NCI-H510A (cell line): ENCODE measurements at places on chromosomes 16 and 17.

DNA sequence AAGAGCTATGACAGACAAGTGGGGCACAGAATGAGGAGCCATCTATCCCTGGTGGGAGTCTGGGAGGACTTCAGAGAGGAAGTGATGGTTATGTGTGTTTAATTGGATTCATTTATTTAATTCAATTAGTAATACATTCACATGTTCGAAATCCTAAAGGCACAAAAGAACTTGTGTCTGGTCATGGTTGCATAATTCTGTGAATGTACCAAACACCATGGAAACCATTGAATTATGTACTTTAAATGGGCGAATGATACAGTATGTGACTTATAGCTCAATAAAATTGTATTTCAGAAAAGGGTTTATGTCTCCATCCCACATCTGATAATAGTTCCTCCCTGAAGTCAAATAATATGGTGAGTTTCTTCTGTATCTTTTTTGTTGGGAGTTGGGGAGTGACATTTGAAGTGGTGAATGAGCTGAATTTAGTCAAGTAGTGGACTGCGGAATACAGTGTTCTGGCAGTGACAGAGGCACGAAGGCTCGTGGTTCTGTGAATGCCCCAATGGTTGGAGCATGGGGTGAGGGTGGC, 19.8 kb upstream of the G6PC1 start:
- no peak for DNase-seq

DNA sequence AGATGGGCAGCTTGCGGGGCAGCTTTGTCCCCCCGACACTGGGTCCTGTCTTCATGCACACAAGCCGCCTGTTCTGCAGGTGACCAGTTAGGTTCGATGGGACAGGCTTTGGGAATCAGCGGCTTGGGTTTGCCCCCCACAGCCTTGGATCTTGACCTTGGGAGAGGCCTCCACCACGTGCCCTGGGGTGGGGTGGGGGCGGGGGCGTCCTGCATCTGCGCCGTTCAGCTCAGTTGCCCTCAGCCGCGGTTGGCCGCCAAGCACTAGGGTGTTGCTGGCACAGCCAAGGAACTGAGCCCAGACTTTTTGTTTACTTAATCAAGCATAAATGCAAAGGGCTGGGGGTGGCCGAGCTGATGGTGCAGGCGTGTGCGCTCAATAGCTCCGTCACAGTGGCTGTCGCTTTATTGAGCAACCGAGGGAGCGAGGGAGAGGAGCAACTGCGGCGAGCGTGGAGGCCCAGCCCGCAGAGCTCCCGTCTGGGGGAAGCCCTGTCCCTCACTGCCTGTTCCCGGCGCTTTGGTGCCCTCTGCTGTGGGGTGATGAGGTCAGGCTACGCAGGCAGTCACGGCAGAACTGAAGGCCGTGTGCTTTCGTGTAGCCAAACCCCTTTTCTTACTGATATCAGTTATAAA, 33.9 kb downstream of the JPH3 start:
- peak; percentile 33 for DNase-seq

DNA sequence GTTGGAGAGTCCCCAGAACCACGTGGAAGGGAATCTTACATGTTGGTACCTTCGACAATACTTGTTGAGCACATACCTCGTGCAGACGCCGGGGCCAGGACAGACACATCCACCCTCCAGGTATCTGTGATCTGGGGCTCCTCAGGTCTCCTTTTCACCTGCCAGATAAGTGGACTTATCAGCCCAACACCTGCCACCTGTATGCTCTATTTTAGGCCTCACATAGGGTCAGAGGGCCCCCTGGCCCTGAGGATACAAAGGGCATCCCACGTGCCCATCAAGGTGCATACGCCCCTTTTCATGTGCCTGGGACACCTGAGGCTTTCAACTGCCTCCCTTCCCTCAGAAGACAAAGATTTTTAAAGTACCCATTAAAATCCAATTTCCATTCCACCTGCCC, 212.7 kb downstream of the MRTFB start:
- DNase-seq: no peak

DNA sequence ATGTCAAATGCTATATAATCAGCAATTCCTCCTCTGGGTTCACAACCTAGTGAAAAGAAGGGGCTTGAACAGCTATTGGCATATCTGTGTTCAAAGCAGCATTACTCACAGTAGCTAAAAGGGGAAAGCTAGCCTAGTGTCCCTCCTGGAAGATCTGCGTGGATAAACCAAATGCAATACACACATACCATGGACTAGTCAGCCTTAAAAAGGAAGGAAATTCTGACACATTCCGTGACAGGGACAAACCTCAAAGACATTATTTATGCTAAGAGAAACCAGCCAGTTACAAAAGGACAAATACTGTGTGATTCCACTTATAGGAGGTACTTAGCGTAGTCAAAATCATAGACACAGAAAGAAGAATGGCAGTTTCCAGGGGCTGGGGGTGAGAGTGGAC, 90.1 kb downstream of the XYLT1 start:
- DNase-seq: no peak

DNA sequence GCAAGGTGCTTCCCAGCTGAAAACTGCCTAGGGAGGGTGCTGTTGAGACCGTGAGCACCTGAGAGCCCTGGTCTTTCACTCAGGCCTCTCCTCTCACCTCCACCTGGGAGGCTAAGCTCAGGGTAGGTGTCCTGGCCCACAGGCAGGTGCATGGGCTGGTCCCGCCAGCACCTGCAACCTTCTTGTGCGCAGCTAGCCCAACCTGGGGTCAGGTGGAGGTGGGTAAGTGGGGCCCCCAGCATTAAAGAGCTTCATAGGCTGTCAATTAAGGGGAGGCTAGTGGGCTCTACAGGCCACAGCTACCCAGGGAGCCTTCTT, 8.7 kb downstream of the ADCY7 start:
- DNase-seq: no peak

DNA sequence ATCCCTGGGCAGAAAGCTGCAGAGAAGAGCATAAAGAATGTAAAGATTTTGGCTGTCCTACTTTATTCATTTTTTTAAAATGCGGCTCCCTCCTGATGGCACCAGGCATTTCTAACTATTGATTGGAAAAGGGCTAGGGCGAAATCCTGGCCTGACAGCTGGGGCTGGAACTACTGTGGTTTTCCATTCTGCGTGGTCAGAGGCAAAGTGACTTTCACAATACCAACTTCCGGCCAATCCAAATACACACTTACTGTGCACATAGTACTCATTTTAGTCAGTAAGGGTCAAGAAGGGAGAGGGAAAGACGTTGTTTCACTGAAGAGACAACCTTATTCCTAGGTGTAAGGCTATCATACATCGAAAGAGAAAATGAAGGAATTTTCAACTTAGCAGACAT, 113.8 kb upstream of the PMFBP1 start:
- no peak for DNase-seq

DNA sequence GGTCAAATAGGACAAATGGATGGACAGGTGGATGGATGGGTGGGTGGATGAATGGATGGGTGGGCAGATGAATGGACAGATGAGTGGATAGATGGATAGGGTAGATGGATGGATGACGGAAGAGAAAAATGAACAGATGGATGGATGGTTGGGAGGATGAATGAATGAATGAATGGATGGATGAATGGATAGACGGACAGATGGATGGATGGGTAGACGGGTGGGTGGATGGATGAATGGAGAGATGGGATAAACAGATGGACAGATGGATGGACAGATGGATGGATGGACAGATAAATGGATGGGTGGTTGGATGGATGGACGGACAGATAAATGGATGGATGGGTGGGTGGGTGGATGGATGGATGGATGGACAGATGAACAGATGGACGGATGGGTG, 232.8 kb downstream of the GRIN2A start:
- no peak for DNase-seq

- no peak for DNase-seq
Observed at GRCh38 chr16:63998-64913, 8.2 kb downstream of the RHBDF1 start.

DNA sequence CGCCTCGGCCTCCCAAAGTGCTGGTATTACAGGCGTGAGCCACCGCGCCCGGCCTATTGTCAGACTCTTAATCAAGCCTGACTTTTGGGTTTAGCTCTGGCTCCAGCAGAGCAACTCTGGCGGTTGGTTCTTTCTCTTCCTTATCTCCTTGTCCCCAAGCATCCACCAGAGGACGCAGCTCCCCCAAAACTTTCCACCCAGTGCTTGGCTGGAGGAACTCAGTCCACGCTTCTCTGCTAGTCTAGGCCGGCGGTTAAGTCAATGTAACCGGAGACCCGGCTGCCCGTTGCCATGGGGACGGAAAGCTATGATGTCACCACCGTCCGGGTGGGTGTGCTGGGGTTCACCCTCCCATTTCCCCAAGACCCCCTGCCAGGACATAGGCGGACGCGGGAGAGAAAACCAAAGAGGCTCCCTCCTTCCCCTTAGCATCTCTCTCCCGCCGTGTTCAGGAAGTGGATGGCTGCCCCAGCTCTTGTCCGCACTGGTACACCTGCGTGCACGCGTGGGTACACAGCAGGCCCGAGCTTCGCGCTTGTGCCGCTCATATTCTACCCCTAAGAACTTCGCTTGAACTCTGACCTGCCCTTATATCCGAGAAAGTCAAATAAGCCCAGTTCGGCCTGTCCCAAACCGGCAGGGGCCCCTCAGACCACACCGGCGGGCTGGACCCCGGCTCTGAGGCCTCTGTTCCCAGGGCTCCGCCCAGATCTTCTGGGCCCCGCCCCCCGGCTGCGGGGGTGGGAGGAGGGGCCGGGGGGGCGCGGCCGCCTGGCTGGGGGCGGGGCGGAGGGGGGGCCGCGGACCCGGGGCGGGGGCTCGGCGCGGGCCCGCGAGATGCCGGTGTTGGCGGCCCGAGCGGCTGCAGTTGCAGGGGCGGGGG, at the start of gene RND2:
TSS of gene RND2 (plus strand) at position 825 of the 883 bp plus-strand sequence. CDS start 117 bp downstream, outside the sequence.
- DNase-seq: peak; percentile 78

- DNase-seq: no peak
Observed at GRCh38 chr16:27703545-27703944, 153.6 kb downstream of the KATNIP start.

DNA sequence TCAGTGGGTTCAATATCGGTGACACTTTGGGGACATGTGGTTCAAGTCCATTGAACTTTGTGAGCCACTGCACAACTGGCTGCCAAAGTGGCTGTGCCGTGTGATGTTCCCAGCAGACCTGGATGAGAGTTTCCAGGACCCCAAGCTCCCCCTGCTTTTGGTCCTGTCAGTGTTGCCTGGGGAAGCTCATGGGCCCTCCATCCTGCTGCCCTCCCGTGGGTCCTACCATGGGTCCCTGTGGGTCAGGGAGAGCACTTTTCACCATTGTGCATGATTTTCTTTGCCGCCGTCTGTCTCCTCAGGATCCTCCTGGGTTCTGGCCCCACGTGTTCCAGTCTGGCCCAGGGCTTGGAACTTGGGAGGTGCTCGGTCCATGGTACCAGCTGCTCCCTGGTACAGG, 38.1 kb downstream of the LGALS9 start:
- DNase-seq: no peak

DNA sequence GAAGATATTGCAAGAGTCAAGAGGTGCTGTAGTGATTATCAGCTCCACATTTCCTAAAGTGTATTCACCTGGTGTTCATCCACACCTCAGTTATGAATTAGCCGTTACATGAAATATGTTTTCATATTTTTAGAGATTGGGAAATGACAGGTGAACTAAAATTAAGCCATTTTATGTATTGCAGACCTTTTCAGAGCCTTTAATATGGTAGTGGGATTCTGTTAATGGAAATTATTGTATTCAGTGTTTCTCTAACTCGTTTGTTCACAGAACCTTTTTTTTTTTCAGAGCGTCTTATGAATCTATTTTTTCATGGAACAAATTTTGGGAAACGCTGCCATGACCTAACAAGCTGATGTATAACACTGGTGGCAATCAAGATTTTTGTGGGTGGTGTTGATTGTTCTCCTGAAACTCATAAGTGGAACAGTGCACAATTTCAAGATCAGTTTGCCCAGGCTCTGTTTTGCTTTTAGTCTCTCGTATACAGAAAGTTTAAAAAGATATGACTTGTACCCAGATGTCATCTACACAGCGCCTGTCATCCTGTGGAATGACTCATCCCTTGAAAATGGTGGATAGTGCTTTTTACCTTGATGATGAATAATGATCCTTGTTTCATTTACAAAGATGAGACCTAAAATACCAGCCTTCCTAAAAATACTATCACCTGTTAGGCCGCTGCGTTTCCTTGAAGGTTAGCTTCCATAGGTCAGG, 88.8 kb downstream of the ARHGAP44 start:
- DNase-seq: no peak

DNA sequence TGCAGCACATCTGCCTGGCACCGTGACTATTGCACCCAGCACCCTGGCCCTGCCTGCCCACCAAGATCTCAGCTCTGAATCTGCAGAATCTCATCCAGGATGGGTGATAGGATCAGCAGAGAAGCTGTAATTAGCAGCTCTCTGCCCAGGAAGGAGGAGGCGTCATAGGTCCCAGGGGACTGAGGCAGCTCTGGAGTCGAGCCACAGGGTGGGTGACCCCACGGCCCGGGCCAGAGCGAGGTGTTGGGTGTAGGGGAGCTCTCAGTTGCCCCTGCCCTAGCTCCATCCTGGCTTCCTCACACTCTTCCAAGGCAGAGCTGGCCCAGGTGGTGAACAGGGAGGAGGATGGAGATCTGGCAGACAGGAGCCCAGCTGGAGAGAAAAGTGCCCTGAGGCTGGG, 18.2 kb upstream of the FAM83G start:
- no peak for DNase-seq
